ENCODE measurements at places on chromosomes 5 and 9.

- DNase-seq = no peak
Observed at GRCh38 chr5:95948631-95949030, 13.0 kb downstream of the ELL2 start.

DNA sequence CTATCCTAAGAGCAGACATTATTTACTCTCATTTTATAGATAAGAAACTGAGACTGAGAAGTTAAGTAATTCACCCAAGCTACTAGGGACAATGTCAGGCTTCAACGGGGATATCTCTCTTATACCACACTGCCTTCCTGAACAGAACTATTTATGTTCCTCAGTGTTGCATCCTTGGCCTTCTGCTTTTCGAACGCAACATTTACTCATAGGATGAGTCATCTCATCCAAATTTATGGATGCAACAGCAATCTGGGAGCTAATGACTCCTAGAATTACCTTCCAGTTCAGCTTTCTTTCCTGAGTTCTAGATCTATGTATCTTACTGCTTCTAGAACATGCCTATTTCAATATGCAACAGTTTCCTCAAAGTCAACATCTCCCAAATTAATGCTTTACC is 103.6 kb upstream of the PAM start:
- DNase-seq = no peak

DNA sequence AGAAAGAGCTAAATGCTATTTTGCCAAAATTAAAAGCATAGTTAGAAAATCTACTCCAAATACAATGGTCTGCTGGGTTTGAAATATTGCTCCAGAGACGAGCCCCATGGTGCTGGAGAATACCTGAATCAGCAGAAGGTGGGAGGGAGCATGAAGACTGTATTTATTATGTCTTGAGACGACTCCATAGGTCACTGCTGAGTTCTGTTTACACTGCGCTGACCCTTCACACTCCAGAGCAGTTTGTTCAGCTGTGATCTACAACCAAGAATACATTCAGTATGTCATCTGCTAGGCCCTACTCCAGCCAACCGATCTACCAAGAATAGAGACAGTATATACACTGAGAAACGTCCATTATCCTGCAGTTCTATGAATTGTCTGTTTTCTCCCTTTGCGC is 150.5 kb downstream of the TLE1 start:
- DNase-seq = no peak

DNA sequence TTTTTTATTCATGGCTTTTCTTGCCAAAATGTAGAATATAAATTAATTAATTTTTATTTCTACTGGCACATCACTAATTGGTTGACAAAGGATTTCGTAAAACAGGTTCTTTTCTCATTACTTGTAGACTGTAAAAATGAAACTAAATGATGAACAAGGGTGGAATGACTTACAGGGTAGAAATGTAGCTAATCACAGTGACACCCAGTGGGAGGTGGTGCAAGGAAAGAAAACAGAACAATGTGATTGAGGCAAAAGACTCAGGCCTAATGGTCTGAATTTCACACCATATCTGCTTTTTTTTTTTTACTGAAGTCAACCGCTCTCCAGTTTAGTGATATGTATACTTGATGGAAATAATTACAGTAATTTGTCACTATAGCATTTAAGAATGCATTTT is 28.9 kb downstream of the GABRG2 start:
- DNase-seq = no peak

DNA sequence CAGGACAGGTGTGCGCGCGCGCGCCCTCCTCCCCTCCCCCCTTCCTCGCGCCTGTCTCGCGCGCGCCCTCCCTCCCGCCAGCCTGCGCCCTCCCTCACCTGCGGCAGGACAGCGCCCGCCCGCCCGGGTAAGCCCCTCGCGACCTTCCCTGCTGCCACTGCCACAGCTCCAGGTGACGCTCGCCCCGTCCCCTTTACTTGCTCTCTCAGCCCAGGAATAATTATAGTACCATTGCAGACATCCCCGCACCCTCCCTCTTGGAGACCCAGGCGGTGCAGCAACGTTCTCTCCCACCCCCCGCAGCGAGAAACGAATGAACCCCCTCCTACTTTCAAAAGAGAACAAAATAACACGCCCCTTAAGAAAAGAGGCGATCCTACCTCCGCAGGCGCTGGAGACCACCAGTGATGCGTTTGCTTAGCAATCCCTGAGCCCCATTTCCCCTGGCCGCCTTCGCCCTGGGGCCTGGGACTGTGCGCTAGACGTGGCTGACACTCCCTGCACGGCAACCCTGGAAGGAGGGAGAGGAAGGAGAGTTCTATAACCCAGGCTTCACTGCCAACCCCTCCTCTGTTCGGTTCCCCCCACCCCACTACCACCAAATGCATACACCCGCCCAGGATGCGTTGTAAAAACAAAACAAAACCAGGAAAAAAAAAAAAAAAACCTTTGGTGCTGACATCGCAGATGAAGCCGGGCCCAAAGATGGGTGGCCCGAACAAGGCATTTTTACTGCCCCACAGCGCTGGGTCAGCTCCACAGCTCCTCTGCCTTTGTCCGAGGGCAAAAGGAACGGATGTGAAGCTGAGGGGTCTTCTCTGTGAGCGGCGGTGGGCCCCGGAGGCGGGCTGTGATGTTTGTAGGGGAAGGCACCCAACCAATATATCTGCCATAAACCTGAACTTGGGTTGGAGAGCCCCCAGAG is 5.6 kb upstream of the PURA start:
- no peak for DNase-seq
